HFFc6 (cell line): ENCODE measurements at places on chromosomes 4 and X. TPM values are rescaled to one million over a fixed set of nuclear protein-coding genes. Genes with fewer than 3 reads are reported as not detected.

RPS6KA6 gene
- total RNA-seq: 5.3 to 8.6 TPM (median 5.6 TPM) in 3 replicates

GRIA2 gene
- total RNA-seq: not detected in 3 replicates

TLR7 gene
- not detected in 3 replicates for total RNA-seq

SPANXC gene
- 76.3 TPM in 1 of 3 replicates, not detected in the others for total RNA-seq

FMR1NB gene
- total RNA-seq: not detected in 3 replicates

KLHL4 gene
- not detected in 3 replicates for total RNA-seq

WDR17 gene
- not detected in 3 replicates for total RNA-seq

SLC9B2 gene
- total RNA-seq: 16.5 to 21.6 TPM (median 16.7 TPM) in 3 replicates

CENPVL2 gene
- total RNA-seq: not detected in 3 replicates

ARHGAP10 gene
- 30.8 to 37.1 TPM (median 31.7 TPM) in 3 replicates for total RNA-seq

HSD17B10 gene
- 82.3 to 101 TPM (median 88.7 TPM) in 3 replicates for total RNA-seq

HERC6 gene
- 0.35 to 0.62 TPM (median 0.51 TPM) in 3 replicates for total RNA-seq

GAGE12J gene
- not detected in 3 replicates for total RNA-seq

PF4V1 gene
- total RNA-seq: not detected in 3 replicates

IBSP gene
- not detected in 3 replicates for total RNA-seq

MAGED4B gene
- total RNA-seq: 32.8 to 68.5 TPM (median 53.6 TPM) in 3 replicates

RXFP1 gene
- total RNA-seq: not detected in 3 replicates

CT45A10 gene
- not detected in 3 replicates for total RNA-seq

SMIM43 gene
- total RNA-seq: 0.76 and 1.5 TPM in 2 replicates

CXCL10 gene
- not detected in 3 replicates for total RNA-seq

MAGEA2B gene
- not detected in 3 replicates for total RNA-seq

TRIM75 gene
- not detected in 2 replicates for total RNA-seq

GABRG1 gene
- not detected in 3 replicates for total RNA-seq

NDP gene
- total RNA-seq: 0.23 TPM in 1 of 2 replicates, not detected in the other

ATP1B4 gene
- not detected in 3 replicates for total RNA-seq

RS1 gene
- total RNA-seq: not detected in 3 replicates

TMEM31 gene
- not detected in 3 replicates for total RNA-seq

NXF3 gene
- 0.54 and 3.0 TPM in 2 replicates for total RNA-seq

MAD2L1 gene
- 17.3 to 32.3 TPM (median 31.3 TPM) in 3 replicates for total RNA-seq

BTC gene
- total RNA-seq: not detected in 3 replicates

GPR143 gene
- not detected in 3 replicates for total RNA-seq

KIT gene
- total RNA-seq: 0.11 and 1.4 TPM in 2 replicates
